ENCODE measurements at places on chromosomes 13 and 19.

DNA sequence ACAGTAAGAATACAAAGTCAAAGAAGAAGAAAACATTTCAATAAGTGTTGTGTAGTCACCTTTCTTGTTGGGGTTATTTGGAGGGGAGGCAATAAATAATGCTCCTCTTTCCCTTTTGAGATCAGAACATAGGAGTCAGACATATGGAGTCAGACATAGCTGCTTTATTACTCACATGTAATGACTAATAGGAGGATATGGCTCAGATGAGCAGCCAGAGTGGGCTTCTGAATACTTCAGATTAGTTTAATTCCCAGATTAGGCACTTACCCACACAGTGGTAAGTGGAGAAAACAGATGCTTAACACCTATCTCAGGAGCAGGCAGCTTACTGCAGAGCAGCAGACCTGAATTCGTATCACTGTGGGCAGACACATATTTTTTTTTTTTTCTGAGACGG is 31.7 kb upstream of the C1QTNF9B start:
- peak; percentile 90 for DNase-seq

- peak; percentile 69 for DNase-seq
Observed at GRCh38 chr13:93529961-93530360, 303.4 kb downstream of the GPC6 start.

- no peak for DNase-seq
Observed at GRCh38 chr13:97140611-97141010, 81.5 kb upstream of the MBNL2 start.

- peak; percentile 70 for DNase-seq
Observed at GRCh38 chr19:45439569-45440258, 16.0 kb upstream of the ERCC1 start.

DNA sequence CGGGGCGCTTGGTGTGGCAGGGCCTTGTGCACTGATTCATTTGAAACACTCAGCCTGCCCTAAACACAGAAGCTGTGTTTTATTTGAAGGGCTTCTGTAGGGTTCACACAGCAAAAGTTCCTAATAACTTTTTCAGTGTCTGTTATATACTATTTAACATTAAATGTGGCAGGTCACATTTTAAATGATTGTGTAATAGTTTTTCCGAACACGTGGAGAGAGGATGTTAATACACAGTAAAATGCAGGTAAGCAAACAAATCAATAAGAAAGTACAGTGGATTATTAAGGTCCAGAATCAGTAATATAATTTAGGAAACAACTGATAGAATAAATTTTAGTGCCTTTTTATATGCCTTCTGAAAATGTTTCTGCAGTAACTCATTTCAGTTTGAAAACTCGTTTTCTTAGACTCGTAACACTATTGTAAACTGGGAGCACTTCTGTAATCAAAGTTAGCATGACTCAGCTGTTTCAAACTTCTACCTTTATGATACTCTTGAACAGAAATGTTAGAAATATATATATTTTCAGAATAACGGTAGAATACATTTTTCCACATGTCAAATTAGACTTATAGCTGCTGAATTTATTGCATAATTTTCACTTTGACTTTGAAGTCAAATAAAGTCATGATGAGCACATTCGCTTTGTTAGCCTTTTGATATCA is 70.1 kb downstream of the GGACT start:
- no peak for DNase-seq

DNA sequence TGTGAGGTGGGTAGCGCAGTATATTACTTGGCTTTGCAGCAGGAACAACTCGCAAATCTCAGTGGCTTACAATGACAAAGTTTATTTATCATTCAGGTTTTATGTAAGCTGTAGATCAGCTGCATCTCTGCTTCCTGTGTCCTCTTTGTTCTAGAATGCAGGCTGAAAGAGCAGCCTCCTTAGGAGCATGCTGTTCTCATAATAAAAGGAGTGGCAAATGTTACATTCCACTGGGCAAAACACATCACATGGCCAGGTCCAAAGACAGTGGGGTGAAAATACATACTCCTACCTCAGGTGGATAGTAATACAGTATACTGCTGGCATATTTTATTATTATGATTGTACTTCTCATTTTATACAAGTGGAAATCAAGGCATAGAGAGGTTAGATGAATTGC is 1.2 kb upstream of the CSNK1A1L start:
- peak; percentile 31 for DNase-seq

DNA sequence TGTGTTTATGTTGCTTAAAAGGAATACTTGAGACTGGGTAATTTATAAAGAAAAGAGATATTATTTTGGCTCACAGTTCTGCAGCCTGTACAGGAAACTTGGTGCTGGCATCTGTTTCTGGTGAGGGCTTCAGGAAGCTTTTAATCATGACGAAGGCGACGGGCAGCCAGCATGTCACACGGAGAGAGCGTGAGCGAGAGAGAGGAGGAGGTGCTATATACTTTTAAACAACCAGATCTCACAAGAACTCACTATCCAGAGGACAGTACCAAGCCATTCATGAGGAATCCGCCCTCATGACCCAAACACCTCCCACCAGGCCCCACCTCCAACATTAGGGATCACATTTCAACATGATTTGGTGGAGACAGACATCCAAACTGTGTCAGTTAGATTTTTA is 163.4 kb upstream of the TSC22D1 start:
- DNase-seq = no peak

DNA sequence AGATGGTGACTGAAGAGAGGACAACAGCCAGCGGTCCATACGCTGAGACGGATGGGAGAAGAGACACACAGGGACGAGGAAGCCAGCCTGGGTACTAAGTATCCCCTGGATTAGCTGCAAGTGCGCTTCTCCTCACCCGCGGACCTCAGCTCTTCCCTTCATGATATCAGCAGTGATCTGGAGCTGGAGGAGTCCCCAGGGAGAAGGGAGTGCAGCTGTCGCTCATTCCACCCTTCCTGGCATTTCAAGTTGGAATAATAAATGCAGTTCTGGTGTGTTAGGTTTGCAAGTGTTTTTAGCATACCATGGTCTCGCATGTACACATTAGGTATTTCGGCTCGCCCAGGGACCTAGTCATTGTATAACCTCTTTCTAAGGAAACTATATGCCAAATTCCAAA is 88.5 kb upstream of the C1QTNF9B start:
- DNase-seq = no peak

DNA sequence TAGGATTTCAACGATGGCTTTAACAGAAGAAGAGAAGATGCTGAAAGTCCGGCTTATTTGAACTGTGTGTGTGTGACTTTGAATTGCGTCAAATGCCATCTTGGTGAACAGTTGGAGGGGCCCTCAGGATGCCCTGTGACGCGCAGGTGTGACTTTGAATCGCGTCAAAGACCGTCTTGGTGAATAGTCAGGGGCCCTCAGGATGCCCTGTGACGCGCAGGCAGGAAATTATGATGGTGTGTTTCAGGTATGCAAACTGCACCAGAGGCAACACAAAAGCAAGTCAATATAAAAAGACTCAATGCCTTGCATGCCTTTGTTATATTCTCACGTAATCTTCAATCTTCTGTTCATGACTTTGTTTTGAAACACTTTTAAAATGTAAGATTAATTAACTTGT is 29.2 kb downstream of the ATP11A start:
- DNase-seq = no peak

DNA sequence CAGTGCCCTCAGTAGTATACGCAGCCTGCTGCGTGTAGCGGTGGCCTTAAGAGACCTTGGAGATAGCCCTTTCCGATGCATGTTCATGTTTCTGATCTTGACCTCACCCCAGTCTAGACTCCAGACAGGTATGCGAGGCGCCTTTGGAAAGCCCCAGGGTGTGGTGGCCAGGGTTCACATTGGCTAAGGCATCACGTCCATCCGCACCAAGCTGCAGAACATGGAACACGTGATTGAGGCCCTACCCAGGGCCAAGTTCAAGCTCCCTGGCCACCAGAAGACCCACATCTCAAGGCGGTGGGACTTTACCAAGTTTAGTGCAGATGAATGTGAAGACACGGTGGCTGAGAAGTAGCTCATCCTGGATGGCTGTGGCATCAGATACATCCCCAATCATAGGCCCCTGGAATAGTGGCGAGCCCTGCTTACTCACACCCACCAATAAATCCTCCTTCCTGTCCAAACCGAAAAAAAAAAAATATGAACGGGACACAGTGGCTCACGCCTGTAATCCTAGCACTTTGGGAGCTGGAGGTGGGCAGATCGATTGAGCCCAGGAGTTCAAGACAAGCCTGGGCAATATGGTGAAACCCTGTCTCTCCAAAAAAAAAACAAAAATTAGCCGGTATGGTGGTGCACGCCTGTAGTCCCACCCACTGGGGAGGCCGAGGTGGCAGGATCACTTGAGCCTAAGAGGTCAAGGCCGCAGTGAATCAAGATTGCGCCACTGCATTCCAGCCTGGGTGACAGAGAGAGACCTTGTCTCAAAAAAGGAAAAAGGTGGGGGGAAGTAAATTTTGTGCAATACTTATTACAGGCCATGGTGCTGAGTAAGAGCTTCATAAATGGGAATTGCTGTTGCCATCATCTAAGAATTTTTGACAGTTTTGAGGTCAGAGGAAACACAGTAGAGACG is 12.4 kb upstream of the CBLC start:
- DNase-seq = peak; percentile 76

GRCh38 chr19:45763691-45764294 is 5.3 kb downstream of the SIX5 start:
- no peak for DNase-seq

DNA sequence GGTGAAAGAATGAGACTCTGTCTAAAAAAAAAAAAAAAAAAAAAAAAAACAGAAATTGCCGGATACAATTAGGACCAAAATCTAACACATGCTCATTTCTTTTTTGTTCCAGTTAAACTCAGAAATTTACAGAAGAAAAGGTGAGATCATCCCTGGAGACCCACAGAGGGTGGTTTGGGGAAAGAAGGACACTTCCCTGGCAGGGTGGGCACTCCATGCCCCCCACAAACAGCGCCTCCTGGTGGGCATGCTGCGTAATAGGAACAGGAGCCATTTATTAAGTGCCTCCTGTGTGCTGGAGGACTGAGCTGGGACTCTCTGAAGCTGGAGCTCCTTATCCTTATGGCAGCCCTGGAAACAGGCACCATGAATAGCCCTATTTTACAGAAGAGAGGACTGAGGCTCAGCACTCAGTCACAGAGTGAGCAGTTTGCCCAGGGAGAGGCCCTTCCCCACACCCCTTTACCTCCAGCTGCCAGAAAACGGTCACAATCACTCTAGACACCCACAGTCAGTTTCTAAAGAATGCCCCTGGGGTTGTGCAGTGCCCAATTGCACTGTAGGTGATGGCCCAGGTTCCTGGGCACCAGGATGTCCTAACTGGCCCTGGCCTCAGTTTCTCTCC is 10.1 kb downstream of the C19orf38 start:
- no peak for DNase-seq

- no peak for DNase-seq
Observed at GRCh38 chr13:60689076-60689475, 292.1 kb downstream of the TDRD3 start.

GRCh38 chr13:41590643-41591042 is 133.3 kb downstream of the RGCC start:
- no peak for DNase-seq

GRCh38 chr13:84917252-84917878 is 881.9 kb downstream of the SLITRK6 start:
- DNase-seq = peak; percentile 10

GRCh38 chr19:13146763-13147563 is 3.2 kb downstream of the STX10 start:
- DNase-seq = no peak

DNA sequence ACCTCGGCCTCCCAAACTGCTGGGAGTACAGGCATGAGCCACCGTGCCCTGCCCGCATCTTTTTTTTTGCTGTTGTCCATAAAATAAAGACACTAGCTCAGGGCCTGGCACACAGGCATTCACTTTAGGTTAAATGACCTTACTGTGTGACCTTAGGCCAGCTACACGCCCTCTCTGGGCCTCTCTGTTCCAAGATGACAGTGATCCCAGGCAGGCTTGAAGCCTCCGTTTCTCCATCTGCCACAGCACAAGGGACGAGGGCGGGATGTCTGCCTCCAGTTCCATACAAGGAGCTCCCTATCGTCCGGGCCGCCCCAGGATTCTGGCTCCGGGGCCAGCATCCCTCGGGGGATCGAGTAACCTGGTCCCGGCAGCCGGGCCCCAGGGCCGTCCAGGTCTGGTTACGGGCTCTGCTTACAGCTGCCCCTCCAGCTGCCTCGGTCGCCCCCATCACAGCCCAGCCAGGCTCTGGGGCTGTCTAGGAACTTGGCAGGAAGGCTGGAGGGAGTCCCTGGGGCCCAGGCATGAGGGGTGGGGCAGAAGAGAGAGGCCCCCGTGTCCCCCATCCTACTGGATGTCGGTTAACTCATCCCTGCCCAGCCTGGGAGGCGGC is 11.9 kb upstream of the SEMA6B start:
- DNase-seq = no peak

DNA sequence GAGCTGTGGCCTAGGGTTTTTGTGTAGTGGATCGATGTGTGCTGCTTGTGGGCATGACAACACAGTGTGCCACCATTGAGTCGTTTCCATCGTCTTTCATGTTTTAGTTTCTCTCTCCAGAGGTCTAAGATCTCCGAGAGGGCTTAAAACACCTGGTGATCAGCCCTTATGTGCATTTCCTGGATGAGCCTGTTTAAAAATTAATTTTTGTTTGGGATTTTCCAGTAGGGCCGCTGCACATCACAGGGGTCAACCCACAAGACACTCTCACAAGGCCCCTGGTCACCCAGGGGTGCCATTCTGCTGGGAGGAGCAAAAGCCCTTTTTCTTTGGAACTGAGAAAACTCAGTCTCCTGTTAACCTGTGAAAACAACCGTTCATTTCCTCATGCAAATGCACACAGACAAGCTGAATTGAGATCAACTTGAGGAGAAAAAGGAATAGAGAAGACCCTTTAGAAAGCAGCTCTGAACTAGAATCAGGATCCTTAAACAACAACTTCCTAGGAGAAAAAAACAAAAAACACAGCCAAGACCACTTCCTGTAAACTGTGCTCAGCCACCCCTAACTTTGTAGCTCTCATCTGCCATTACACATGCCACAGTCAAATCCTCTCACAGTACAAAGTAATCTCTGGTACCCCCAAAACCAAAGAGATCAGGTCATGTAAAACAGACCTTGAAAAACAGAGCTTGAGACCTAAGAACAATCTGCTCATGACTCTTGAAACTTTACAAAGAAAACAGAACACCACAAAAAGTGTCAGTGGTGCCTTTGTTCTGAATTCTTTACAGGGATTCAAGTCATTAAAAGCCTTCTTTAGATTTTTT is 8.3 kb upstream of the MTRF1 start:
- no peak for DNase-seq

DNA sequence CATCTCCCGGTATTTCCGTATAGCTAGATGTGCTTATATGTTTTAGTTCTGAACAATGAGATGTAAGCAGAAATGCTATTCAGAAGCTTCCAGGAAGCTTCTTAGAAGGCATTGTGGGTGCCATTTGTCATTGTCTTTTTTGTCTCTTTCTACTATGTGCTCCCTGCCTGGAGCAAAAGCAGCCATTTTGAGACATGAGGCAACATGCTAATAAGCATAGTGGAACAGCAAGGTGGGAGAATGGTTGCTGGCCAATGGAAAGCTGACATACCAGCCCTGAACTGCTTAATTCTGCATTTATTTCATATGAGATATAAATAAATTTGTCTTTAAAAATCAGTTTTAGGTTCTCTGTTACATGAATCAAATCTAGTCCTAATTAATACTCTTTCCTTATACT is 299.7 kb downstream of the LMO7 start:
- DNase-seq = no peak
